ENCODE measurements at places on chromosomes 2 and 18.

- no peak for DNase-seq
Observed at GRCh38 chr2:47728551-47728950, 54.4 kb upstream of the MSH6 start.

- no peak for DNase-seq
Observed at GRCh38 chr2:25976983-25977741, 5.1 kb downstream of the KIF3C start.

DNA sequence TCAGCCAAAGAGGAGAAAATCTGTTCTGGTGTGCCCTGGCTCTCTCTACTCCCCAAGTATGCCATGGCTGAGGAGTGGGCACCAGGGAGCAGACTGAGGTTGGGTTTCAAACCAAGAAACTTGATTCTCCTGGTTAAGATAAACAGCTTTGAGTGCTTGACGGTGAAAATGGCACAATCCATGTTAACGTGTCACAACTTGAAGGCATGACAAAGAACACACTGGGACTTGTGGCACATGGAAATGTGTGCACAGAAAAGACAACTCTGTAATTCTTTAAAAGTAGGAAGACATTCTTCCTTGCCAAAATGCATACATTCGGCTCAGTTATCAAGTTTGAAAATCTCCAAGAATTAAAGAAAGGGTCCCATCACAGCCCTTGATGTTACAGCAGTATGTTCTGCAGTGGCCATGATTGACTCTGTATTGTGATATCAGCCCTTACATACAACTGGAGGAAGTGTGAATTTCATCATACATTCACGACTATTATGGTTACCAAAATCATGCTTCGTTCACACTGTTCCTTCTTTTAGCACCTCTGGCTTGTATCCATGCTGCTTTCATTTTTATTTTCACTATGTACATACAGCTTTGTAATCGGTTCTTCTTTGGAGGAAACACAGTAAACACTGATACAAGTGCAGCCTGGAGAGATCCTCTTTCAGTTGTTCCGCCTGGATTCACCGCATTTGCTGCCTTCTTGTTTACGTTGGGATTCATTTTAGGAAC lies 15.6 kb upstream of the ACTG2 start:
- no peak for DNase-seq

DNA sequence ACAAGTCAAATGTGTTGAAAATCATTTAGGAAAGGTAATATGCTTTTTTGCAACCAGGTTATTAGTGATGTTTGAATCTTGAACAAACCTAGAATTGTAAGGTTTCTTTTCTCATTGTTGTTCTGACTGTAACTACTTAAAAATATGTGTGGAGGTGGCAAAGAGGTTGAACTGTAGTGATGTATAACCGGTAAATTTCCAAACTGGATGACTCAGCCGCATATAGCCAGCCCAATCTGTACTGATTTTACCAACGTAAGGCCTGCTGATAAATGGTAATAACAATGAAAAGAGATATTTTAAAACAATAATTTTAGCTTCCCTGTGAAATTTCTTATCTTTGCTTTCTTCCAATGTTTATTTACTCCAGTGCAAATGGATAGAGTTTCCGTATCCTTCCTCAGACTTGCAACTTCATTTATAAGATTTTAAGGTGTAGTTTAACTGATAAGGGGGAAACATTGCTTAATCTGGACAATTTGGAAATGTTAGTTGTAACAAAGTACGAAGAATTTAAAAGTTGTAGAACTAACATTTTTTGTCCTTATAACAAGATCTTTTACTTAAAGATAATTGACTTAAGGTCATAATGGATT lies 1170.4 kb upstream of the ZEB2 start:
- DNase-seq, result no peak

Measured in fibroblast of the conjunctiva (primary cell).